ENCODE measurements at places on chromosomes 6 and 20.

DNA sequence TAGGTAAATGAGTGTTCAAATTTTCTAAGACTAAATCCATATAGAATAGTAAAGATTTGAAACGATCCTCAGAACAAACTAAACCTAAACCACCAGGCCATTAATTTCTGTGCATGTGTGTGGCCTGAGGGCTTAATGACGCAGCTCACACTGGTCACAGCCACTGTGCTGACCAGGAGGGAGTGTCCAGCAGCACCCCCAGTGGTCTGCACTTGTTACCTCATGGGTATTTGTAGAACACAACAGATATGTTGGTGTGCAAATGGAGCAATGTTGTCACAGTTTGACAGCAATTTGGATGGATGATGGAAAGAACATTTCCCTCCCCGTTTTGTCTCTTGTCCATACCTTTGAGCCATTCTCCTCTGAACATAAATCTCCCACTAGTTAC, 122.4 kb upstream of the EXOC2 start:
- DNase-seq, result no peak

DNA sequence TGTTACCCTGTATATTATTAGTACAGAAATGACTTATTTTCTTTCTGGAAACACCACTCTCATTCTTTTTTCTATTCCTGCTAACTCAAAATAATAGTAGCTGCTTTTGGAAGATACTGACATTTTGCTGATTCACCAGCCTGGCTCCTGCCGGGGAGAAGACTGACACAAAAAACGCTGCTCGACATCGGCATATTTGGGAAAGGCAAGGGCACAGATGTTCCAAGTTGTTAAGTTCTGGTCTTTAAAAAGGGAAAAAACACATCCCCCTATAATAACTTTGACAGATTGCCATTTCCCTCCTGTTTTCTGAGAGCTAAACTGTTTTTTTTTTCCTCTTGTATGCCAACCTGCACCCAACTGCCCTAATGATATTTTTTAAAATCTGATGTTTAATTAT, 55.4 kb downstream of the CTNNBL1 start:
- no peak for DNase-seq

DNA sequence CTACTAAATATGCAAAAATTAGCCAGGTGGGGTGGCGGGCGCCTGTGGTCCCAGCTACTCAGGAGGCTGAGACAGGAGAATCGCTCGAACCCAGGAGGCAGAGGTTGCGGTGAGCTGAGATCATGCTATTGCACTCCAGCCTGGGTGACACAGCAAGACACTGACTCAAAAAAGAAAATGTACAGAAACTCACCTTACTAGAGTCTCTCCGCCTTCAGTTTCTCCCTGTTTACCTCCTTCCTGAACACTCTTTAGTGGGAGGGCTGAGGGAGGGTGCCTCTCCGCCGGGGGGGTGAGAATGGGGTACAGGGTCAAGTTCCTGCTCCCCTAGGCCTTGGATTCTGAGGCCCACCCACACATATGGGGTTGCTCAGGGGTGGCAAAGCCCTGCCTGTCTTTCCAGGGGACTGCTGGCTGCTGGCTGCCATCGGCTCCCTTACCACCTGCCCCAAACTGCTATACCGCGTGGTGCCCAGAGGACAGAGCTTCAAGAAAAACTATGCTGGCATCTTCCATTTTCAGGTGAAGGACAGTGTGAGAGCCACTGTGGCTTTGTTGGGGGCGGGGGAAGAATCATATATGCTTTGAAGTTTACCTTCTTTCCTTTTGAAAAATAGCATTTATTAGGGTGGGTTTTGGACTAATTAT, 13.4 kb downstream of the CAPN11 start:
- no peak for DNase-seq

DNA sequence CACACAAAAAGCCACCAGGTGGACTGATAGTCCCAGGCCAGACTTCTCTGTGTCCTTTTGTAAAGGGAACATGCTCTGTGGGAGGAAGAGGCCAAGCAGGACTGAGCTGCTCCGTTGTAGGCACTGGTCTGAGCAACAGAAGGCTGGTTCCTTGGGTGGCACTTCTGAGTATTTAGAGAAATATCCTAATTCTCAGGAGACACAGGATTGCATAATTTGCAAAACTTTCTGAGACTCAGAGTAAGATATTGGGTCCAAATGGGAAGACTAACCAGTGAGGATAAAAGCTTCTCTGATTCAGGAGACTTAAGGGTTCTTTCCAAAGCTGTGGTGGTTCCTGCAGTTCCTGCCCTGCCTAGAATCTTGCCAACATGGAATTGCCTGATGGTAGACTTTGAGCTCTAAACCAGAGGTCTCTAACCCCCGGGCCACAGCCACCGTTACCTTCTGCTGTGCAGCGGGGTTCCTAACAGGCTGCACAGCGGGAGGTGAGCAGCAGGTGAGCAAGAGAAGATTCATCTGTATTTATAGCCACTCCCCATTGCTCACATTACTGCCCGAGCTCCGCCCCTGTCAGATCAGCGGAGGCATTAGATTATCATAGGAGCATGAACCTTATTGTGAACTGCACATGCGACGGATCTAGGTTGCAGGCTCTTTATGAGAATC, 107.0 kb downstream of the OLIG3 start:
- DNase-seq, result no peak

DNA sequence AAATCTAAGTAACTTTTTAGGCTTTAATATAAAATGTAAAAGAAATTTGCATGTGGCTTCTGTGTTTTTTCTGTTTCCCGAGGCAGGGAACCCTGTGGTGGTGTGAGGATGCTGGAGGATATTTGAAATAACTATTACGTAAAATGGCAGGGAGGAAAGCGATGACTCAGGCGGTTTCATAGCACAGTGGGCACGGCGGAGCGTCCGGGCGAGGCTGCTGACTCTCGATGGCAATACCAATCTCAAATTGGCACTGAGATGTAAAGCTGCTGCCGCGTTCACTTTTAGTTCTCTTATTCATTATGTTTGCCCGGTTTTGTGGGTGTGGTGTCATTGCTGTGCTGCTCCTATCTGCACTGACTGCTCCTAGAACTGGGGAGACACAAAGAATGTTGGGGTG, 254.3 kb downstream of the THBS2 start:
- no peak for DNase-seq

DNA sequence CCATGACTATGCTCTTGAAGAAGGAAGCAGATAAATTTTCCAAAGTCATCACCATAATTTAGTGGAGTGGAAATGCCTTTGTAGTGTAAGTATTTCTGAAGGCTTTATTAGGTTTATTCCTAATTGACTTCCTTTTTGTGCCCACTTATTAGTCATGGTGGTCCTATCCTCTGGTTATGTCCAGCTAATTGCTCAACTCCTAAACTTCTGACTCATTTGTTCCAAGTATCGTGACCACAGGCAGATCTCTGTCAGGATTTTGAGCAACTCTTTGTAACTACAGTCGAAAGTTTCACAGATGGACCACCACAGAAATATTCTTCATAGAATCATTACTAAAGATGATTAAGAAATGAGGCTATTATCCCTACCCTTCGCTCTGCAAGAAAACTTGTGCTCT, 315.6 kb upstream of the PTCHD4 start:
- DNase-seq, result no peak

GRCh38 chr6:159461998-159462397, 231.0 kb downstream of the SOD2 start:
- DNase-seq, result no peak

- no peak for DNase-seq
Observed at GRCh38 chr6:24078200-24078599, 47.8 kb upstream of the NRSN1 start.

GRCh38 chr20:62636446-62636845, 5.9 kb upstream of the SLCO4A1 start:
- DNase-seq, result no peak

- no peak for DNase-seq
Observed at GRCh38 chr6:144344646-144345045, 59.5 kb downstream of the UTRN start.

GRCh38 chr6:35725721-35726438, 11.0 kb upstream of the ARMC12 start:
- DNase-seq, result no peak

DNA sequence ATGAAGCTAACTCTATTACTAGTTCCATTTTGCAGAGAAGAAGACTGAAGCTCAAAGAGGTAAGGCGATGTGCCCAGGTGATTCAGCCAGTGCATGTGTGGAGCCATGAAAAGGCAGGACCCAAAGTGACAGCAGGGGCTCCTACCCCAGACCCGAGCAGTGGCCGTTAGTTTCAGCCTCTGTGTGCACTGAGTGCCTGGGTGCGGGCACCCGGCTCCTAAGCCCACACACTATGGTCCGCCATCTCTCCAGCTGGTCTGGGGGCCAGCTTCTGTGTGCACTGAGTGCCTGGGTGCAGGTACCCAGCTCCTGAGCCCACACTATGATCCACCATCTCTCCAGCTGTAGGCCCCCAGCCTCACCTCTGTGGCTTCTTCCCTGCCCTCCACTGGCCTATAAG, 123.5 kb upstream of the CST7 start:
- DNase-seq, result no peak

DNA sequence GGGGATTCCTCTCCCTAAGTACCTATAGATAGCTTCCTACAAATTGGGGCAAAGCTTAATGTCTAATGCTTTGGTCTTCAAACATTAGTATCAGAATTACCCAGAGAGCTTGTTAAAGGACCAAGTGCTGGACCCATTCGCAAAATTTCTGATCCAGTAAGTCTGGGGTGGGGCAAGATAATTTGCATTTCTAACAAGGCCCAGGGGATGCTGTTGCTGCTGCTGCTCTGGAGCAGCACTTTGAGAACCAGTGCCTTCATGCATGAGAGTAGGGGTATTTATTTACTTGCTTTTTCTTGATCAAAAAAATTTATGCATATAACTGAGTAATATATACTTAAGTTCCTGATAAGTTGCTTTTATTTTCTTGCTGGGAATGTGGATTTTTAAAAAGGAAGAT, 24.5 kb upstream of the COL19A1 start:
- DNase-seq, result no peak

- DNase-seq, result no peak
Observed at GRCh38 chr20:3687655-3688054, 5.8 kb upstream of the ADAM33 start.

GRCh38 chr20:62479156-62479555, 3.4 kb upstream of the GATA5 start:
- DNase-seq, result no peak

DNA sequence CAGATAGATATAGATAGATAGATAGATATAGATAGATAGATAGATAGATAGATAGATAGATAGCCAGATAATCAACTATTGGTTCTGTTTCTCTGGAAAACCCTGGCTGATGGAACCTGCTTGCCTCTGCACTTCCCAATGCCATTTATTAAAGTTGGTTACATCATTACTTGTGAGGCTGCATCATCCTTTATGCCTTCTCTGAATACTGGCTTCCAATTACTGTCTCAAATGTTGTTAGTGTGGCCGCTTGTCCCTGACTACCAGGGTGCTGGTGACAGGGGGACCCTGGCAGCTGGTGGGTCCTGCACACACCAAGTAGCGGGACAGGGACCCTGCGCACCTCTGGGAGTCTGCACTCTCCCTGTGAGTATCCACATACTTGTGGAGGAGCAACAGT, 3.9 kb upstream of the SLPI start:
- DNase-seq, result no peak

- DNase-seq, result no peak
Observed at GRCh38 chr20:15742087-15742486, 831.2 kb downstream of the KIF16B start.

DNA sequence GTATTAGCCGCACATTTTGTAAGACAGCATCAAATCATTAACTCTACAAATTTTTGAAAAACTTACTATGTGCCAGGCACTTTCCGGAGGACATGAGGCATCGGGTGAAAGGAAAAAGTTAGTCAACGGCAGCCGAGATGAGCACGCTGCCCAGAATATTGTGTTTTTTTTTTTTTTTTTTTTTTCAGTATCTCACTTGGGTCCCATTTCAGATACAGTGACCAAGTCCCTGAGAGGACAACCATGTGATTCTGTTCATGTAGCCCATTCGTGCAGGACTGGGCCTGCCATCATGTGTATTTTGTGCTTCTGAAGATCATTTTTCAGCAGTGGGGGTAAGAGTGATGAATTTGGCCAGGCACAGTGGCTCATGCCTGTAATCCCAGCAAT, 1.3 kb downstream of the SLA2 start:
- DNase-seq, result no peak

GRCh38 chr6:5592886-5593519, 331.7 kb downstream of the FARS2 start:
- no peak for DNase-seq

DNA sequence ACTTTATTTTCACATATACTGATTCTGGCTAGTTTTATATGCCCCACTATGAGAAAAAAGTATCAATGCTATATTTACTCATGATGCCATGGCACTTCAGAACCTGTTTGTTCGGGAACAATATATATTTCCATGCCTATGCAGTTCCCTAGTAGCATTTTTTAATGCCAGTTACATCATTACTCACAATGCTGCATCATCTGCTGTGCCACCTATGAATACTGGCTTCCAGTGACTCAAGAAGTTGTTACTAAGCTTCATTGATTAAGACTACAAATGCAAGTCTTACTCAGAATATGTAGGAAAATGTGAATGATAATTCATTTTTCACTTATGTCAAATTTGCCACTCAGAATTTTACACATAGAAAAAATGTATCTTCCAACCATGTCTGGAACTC, 97.9 kb downstream of the MAFB start:
- DNase-seq, result no peak

DNA sequence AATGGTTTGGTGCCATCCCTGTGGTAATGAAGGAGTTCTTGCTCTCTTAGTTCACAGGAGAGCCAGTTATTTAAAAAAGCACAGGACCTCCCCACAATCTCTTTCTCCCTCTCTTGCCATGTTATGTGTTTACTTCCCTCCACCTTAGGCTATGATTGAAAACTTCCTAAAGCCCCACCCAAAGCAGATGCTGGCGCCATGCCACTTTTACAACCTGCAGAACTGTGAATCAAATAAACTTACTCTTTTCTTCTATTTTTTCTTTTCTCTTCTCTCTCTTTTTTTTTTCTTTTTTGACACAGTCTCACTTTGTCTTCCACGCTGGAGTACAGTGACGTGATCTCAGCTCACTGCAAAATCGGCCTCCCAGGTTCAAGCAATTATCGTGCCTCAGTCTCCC, 508.4 kb upstream of the EPHA7 start:
- no peak for DNase-seq

GRCh38 chr20:42432496-42433334, 757.0 kb downstream of the PTPRT start:
- no peak for DNase-seq

DNA sequence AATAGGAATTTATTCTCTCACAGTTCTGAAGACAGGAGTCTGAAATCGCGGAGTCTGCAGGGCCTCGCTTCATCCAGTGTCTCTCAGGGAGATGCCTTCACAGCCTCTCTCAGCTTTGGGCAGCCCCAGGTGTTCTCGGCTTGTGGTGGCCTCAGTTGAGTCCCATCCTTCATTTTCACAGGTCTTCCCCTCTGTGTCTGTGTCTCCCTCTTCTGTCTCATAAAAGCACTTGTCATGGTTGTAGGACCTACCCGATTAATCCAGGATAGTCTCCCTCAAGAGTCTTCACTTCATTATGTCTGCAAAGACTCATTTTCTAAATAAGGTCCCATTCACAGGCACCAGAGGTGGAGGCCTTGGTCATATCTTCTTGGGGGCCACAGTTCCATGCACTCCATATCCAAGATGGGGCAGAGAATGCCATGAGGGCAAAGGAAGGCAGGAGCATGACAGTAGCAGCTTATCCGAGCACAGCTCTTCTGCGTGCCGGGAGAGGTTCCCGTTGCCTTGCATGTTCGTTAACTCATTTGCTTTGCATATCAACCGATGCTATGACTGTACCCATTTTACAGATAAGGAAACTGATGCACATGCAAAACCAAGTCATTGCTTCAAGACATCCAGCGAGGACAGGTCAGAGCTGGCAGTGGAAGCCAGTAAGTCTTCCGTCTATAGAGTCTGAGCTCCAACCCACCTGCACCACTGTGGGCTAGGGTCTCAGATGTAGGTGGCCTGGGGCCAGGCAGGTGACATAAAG, 363.8 kb upstream of the SULF2 start:
- no peak for DNase-seq

All from amygdala (tissue), 56 donors.